ENCODE measurements at places on chromosomes 3 and 15.
A peak's percentile ranks its signal among the peaks of the same experiment; 100 is the strongest.

GRCh38 chr3:43949594-43949993 lies 258.9 kb downstream of the ABHD5 start:
- no peak for DNase-seq

GRCh38 chr3:168029705-168030104 lies 66.0 kb downstream of the GOLIM4 start:
- DNase-seq: peak; percentile 2

DNA sequence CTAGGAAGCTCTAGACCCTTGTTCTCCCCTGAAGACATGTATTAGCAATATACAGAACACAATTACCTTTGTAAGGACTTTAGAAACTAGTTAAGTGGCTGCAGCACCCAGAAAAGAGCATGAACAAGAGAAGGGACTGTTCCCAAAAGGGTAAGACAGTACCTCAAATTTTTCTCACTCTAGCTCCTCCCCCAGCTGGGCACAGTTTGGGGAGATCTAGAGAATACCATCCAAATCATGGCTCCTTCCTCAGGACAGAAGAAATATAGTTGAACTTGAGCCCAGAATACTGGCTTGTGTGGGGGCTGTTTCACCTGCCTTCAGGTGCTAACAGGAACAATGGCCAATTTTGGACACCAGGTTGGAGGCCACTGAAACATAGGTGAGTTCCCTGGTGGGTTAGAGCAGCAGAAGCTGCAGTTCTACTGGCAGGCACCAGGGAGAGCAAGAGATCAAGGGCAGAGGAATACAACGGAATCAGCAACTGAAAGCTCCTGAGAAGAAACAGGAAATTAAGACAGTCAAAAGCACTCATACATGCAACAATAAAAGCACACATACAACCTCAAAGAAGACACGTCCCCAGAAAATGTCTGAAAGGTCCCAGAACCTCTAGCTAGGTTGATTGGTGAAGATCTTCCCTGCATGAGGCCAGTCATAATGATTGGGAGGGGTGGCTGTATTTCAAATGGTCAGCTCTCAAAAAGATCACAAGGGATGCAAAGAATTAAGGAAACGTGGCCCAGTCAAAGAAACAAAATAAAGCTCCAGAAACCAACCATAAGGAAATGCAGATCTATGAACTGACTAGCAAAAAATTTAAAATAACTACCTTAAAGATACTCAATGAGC lies 104.9 kb upstream of the ASB14 start:
- no peak for DNase-seq

- DNase-seq: no peak
Observed at GRCh38 chr3:129345971-129346370, 67.3 kb downstream of the HMCES start.

GRCh38 chr15:40550341-40551037 lies 14.4 kb downstream of the CCDC32 start:
- DNase-seq: no peak

- peak; percentile 8 for DNase-seq
Observed at GRCh38 chr3:72100601-72101187, 315.7 kb upstream of the PROK2 start.

- DNase-seq: no peak
Observed at GRCh38 chr3:80040067-80040466, 272.3 kb upstream of the ROBO1 start.

GRCh38 chr15:89888214-89888804 lies 5.5 kb downstream of the AP3S2 start:
- DNase-seq: peak; percentile 30

GRCh38 chr3:32428092-32429068 lies 36.7 kb downstream of the CMTM7 start:
- no peak for DNase-seq

- no peak for DNase-seq
Observed at GRCh38 chr3:106103383-106103782, 234.6 kb upstream of the CBLB start.

GRCh38 chr3:76307556-76307955 lies 522.2 kb upstream of the ZNF717 start:
- no peak for DNase-seq

All from NCI-H526 (cell line).